ENCODE measurements at places on chromosomes 7 and 10.

- DNase-seq: no peak
Observed at GRCh38 chr7:28246921-28247461, 66.4 kb upstream of the JAZF1 start.

GRCh38 chr10:104333032-104333727 lies 5.1 kb downstream of the ITPRIP start:
- no peak for DNase-seq

GRCh38 chr7:100148225-100148558 lies 526 bp upstream of the LAMTOR4 start:
- DNase-seq: no peak

DNA sequence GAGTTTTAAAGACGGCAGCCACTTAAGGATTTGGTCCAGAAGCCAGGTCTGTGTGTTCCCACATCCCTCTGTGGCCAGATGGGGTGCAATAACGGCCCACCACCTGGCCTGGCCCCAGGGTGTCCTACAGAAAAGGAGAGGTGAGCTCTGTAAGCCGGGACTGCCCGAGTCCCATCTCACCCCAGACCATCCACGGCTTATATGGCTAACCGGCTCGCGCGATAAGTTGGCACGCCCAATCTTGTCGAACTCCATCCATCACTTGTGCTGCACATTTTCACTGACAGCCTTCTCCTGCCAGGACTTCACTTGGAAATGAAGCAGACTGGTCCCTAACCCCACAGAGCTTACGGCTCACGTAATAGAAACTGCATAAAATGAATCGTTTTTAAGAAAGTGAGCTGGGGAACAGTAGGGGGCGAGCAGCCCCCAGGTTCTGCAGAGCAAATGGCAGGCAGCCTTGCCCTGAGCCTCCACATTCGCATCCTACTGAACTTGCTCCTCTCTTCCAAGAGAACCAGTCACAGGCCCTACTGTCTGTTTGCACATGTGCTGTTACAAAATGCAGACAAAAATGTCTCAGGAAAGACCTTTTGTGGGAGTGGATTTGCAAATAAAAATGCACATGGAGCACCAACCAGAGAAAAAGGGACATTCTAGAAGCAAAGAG lies 98.2 kb downstream of the TNS3 start:
- no peak for DNase-seq

DNA sequence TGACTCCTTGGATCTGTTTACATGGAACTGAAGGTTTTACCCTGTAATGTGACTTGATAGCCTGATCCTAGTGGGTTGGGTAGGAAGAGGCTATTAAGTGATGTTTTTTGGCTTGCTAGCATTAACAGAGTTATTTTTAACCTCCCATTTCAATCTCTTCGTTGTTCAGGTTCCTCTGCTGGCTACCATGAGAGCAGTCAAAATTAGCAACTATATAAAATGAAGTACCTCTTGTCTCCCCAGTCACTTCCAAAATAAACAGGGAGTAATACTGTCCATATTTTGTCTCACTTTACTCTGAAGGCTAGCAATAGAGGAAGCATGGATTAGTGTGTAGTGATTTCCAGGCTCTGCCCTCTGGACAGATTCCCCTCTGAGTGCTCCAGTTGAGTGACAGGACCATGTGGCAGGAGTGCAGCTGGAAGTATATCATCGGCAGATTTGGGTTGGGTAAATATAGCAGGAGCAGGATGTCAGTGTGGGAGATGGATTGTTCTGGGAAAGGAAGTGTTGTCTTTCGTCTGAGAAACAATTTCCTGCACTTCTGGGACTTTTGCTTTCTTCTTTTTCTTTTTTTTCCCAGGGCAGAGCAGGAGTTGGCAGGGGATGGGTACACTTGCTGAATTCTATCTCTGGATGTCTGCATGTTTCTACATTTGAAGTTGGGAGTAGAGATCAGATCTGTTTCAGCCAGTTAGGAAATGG lies 35.2 kb downstream of the GBF1 start:
- DNase-seq: no peak

DNA sequence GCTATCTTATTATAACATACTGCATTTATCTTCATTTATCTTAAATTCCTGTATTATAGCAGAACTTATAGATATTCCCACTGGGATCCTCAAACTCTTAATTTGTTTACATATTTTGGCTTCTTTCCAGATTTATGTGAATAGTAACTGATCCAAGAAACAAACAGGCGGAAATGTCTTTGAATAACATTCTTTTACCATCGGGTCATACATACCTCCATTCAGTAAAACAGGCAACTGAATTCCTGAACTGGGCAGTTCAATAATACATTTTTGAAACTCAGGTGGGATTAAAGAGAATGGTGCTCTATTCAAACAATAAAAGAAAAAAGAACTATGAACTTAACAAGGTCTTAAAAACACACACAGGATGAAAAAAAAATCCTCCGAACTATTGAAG lies 337.4 kb downstream of the CRPPA start:
- DNase-seq: no peak

DNA sequence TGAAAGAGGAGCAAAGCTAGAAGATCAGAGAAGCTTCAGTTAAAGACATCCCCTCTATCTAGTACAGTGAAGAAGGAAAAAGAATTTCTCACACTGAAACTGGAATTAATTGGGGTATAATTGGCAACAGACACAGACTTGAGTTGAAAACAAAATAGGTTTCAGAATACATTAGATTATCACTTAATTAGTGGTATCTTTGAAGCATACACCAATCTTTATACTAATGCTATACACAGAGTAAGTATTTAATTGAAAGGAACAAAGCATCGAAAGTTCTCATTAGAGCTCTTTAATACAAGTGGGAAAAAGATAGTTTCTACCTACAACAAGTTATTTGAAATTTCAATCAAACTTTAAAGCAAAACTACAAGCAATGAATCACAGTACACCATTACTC lies 128.2 kb downstream of the THSD7A start:
- DNase-seq: no peak

- no peak for DNase-seq
Observed at GRCh38 chr10:116105264-116105663, 167.7 kb downstream of the GFRA1 start.

DNA sequence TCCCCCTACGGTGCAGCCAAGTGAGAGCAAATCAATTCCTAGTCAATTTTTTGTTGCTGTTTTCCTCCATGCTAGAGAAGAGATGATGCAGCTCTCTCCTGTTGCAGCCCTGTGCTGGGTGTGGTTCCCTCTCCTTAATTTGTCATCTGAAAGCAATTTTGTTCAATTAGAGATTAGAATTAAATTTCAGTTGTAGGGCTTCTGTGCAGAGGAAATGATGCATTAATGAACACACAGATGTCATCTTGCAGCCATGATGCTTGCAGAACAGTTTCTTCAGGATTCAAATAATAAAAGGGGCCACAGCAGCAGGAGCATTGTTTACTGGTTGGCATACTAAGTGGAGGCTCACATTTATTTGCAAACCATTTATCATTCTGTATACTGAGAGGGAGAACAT lies 266.0 kb downstream of the AUTS2 start:
- DNase-seq: no peak

GRCh38 chr7:42227936-42228591 lies 8.9 kb downstream of the GLI3 start:
- no peak for DNase-seq

DNA sequence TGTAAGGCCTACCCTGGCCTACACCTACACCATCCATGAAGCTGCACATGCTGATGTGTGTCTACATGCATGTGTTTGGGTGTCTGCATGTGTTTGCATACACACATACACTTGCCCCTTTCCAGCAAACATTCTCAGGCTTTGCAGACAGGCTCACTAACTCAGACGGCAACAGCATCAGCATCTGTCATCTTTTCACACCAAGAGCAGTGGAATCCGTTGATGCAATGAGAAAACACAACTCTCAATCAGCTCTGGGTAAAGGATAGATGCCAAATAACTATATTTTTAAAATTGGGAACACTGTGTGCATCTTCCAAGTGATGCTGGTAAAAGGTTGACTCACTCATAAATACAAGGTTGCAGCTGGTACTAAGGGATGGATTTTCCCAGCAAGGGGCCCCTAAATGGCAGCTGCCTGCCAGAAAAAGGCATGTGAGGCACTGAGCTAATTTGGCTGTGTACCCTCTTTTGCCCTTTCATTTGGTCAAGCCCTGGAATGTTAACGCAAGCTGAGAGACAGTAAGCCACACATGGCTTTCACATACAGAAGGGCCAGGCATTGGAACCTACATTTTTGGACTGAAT lies 296.3 kb upstream of the NPSR1 start:
- DNase-seq: no peak

GRCh38 chr7:64951250-64951848 lies 39.5 kb downstream of the ZNF117 start:
- peak; percentile 34 for DNase-seq

DNA sequence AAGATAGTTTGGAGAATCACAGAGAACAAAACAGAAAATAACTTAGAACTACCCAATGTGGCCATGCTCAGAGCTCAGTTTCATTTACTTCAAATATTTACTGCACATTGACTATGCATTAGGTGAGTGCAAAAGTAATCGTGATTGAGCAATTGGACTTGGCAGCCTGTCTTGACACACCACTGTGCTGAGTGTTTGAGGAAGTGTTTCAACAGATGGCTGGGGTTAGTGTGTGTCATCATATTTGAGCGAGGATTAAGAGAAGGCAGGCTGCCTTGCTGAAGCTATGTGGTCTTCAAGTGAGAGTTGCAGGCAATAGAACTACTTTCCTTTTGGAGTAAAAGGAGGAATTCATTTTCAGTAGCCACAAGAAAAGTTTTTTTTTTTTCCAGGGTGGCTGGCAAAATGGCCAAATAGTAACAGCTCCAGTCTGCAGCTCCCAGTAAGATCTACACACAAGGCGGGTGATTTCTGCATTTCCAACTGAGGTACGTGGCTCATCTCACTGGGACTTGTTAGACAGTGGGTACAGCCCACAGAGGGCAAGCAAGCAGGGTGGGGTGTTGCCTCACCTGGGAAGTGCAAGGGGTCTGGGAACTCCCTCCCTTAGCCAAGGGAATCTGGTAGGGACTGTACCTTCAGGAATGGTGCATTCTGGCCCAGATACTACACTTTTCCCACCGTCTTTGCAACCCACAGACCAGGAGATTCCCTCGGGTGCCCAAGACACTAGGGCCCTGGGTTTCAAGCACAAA lies 37.6 kb downstream of the AKR1C4 start:
- DNase-seq: no peak

GRCh38 chr10:107611115-107611514 lies 446.6 kb upstream of the SORCS1 start:
- DNase-seq: no peak

- no peak for DNase-seq
Observed at GRCh38 chr10:116712519-116712918, 29.8 kb downstream of the HSPA12A start.

- no peak for DNase-seq
Observed at GRCh38 chr10:12703813-12704212, 297.7 kb downstream of the CCDC3 start.

DNA sequence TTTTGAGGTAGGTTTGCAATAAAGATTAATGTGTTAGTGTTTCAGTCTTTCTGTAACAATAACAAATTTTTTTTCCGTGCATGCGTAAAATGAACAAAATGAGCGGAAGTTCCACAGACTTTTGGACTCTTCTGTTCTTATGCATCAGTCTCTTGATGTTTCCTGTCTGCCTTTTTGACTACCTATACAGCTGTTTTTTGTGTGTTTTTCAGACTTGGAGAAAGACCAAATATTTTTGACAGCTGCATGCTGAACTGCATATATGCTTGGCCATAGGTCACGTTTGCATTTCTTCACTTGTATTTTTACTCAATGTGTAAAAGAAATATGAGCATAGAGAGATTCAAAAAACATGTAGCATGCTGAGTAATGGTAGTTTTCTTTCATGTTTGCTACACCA lies 119.3 kb downstream of the BBS9 start:
- no peak for DNase-seq

DNA sequence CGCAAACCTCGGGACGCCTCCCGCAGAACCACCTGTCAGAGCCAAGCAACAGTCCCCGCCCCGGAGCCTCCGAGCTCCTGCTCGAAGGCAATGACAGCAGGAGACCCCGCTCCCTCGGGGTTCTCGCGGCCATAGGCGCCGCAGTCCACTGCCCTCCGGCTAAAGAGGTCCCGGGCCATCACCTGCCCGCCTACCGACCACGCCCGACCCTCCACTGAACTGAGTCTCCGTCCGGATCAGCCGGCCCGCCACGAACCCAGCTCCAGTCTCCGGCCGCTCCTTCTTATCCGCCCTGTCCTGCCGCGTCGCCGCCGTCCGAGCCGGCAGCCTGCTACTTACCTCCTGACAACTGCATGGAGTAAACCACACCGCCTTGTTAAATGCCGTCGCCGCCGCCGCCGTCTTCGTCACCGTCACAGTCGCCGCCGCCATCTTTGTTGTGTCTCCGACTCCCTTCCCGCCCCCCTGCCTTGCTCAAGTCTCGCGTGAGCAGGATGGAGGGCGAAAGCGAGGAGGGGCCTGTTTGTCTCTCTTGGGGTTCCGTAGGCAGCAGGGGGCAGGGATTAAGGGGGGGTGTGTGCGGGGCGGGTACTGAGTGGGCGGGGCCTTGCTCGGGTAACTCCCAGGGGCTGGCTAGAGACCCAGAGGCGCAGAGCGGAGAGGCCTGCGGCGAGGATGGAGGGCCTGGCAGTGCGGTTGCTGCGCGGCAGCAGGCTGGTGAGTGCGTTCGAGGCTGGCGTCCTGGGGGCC lies at the start of the genes ACADSB and IKZF5:
Gene ACADSB (plus strand): TSS at position 652 of the 750 bp plus-strand sequence. CDS start 24 bp downstream, at position 676.
Gene IKZF5 (minus strand): TSS at position 441 of the 750 bp plus-strand sequence. CDS start 10,170 bp downstream, outside the sequence.
- peak; percentile 99 for DNase-seq

DNA sequence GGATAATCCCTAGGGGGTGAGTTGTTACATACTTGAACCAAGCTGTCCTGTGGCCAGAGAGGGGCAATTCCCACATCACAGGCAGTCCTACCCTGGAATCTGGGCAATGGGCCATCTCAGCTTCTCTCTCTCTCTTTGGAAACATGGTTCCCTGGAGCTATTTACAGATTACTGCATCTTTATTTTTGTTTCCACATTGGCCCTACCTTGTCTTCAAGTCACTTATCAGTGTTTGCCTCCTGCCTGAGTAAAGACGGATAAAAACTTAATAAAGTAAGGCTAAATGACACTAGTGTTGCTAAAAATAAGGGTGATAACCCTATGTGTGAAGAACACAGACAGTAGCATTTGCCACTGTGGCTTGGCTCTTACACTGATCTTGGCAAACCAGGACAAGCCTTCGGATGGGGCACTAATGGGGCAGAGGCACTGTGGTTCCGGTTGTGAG lies 228.2 kb downstream of the GFRA1 start:
- DNase-seq: no peak

DNA sequence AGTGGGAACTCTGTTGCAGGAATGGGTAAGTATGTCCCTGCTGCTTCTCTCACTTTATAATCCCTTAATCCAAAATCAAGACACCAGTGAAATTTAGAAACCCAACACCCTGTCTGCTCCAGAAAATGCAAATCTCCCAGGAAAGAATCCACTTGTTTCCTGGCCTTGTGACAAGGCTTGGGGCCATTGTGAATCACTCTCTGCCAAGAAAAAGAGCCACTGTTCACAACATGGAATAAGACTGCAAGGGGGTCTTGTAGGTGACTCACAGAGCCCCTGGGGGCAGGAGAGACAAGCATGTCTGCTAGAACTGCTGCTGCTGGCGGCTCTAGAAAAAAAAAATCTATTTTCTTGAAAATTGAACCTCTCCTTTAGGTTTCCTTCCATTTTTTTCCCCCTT lies 191.2 kb downstream of the SORCS1 start:
- DNase-seq: no peak

Data from HEK293T (cell line).